ENCODE measurements at places on chromosomes 16 and 17. TPM values are rescaled to one million over a fixed set of nuclear protein-coding genes. Genes with fewer than 3 reads are reported as not detected.

DNA sequence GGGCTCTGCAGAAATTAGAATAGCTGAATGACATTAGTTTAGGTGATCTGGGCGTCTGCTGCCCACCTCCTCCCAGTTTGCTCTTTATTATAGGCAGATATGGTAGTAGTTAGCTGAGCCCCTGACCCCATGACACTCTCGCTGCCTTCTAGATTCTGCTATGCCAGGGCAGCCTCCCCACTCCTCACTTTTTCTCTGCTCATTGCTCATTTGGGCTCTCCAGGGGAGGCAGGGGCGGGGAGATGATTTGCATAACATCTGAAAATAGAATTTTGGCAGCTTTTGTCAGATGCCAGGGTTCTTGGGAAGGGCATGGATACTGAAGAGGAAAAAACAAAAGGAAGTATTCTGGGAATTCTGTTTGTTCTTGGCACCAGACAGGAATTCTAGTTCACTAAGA is 78.0 kb upstream of the GAS7 start:
- no peak for DNase-seq

Gene IL17C
- not detected for total RNA-seq

DNA sequence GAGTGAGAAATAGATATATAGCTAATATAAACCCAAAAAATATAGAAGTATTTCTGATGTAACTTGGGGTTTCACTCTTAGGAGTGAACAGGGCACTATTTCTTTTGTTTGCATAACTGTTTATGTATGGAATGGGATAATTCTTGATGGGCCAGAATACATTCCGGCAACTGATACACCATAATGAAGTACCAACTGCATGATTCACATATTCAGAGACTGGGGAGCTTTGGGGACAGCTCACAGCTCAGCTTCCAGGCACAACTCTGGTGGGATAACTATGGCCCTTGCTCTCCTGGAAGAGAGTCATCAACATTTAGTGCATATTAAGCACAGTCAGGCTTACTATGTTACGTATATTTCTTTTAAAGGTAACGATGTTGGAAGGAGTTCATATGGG is 42.1 kb upstream of the ADCY7 start:
- DNase-seq, result no peak

Gene TP53TG3
- total RNA-seq, result 1.2 TPM

Gene WFIKKN1
- 2.0 TPM for total RNA-seq

GRCh38 chr17:59488805-59489204 is 76.6 kb upstream of the DHX40 start:
- DNase-seq, result no peak

DNA sequence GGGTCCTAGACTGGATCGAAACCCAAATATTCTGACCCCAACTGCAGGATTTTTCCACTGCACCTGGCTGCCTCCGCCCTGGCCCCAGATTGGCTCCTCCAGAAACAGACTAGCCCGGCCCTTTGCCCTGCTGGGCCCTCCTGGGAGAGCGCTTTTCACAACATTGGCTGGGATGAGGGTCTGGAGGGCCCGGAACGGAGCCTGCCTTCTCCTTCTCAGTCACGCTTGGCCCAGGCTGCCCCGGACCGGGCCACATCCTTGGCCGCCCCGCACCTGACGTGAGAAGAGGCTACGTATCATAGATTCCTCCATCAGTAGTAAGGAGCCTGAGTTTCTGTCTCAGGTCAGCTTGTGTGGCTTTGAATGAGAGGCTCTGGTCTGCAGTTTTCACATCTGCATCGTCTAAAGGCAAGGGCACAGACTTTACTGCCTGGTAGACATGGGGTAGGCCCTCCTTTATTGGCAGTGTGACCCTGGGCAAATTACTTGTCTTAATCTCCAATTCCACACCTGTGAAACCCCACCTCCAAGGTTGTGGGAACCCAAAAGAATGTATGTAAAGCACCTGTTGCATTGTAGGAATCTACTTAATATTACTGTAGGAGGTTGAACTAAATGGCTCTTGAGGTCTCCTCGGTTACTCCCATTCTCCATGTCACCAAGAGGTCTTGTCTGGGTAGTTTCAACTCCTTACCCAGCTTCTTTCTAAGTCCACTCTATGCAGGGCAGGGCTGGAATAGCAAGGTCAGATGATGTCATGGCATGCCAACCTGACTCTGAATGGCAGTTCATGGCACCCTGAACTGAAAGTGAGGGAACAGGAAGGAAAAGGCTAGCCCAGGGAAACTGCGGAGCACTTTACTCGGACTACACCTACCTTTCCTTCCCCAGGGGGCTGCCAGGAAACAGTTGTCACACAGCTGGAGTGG is 661 bp downstream of the LRRC3C start:
- no peak for DNase-seq

GRCh38 chr16:2053897-2054296 is 6.1 kb downstream of the TSC2 start:
- DNase-seq, result no peak

Gene SPATA32
- total RNA-seq, result 0.26 TPM
